NCI-H524 (cell line): ENCODE measurements at places on chromosomes 16 and 17.

DNA sequence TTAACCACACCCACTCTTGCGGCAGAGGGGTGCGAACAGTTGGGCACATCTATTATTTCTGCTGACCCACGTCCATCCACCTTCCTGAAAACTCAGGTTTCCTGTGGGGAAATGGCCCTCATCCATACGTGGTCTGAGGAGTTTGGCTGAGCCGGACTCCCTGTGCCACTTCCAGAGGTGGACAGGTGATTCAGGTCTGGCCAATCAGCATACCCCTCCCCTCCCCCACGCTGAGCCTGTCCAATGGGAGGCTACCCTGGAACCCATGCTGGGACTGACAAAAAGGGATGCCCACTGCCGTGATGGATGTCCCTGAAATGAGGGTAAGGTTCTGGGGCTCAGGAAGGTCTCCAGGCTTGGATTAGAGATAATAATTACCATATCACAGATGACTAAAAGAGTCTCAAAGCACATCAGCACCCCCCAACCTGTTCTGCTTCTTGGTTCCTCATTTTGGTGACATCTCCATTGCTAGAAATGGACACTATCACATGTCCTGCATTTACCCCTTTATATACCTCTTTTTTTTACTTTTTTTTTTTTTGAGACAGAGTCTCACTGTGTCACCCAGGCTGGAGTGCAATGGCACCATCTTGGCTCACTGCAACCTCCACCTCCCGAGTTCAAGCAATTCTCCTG lies 5.3 kb upstream of the MAPK7 start:
- no peak for DNase-seq

DNA sequence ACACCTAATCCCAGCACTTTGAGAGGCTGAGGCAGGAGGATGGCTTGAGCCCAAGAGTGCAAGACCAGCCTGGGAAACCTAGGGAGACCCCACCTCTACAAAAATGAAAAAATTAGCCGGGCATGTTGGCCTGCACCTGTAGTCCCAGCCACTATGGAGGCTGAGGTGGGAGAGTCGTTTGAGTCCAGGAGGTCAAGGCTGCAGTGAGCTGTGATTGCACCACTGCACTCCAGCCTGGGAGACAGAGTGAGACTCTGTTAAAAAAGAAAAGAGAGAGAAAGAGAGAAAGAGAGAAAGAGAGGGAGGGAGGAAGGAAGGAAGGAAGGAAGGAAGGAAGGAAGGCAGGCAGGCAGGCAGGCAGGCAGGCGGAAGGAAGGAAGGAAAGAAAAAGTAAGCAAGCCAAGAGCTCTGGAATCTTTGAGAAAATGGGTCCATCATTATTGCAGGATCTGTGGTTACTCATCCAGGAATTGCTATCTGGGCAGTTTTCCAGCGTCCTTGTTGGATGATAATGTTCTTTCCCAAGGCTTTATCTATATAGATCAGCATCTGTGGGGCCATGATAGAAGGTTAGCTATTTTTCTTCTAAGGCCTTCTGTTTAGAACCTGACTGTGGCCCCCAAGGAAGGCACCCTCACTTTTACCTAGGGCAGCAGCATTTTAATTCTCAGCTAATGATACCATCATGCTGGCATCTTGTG lies 533.2 kb upstream of the CDH5 start:
- no peak for DNase-seq

DNA sequence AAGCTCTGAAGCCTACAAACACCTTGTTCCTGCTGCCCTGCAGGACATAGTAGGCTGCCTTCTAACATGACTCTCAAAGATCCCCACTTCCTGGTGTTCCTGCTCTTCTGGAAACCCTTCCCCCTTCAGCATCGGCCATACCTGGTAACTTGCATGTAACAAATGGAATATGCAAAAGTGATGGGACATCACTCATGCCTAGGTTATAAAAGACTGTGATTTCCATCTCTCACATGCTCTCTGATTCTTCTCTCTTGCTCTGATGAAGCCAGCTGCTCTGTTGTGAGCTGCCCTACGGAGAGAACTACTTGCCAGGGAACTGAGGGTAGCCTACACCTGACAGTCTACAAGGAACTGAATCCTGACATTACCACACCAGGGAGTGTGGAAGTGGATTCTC lies 72.9 kb upstream of the IRX6 start:
- no peak for DNase-seq

- DNase-seq, result no peak
These were observed 149.8 kb upstream of the MAF start for GRCh38 chr16:79750311-79750710.

DNA sequence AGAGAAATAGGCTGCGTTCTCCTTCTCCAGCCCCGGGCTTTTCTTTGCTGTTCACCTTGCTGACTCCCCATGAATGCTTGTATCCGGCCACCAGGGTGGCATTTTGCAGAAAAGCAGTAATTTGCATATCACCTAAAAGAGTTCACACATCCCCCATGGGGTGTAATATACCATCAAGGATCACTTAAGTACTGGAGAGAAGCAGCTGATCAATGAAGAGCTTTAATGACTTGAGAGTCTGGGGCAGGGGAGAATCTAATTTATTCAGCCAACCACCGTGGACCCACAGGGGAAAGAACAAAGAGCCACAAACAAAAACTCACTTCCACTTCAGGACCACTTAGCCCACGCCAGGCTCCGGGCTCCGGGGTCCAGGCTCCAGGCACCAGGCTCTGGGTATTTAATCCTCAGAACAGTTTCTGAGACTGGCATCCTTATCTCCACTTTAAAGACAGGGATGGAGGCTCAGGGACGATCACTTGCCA lies 33.9 kb upstream of the SEC14L1 start:
- DNase-seq, result no peak

- DNase-seq, result no peak
These were observed 75.8 kb upstream of the KCNJ16 start for GRCh38 chr17:69999253-69999652.

- DNase-seq, result peak; percentile 97
These were observed at the start of gene SOX9 for GRCh38 chr17:72120642-72121163. Gene SOX9, plus strand, starts transcription at chr17:72121020. Its CDS starts 372 bp downstream, at chr17:72121392.
